ENCODE measurements at places on chromosomes 12 and 14. TPM values are rescaled to one million over a fixed set of nuclear protein-coding genes. Genes with fewer than 3 reads are reported as not detected.

DNA sequence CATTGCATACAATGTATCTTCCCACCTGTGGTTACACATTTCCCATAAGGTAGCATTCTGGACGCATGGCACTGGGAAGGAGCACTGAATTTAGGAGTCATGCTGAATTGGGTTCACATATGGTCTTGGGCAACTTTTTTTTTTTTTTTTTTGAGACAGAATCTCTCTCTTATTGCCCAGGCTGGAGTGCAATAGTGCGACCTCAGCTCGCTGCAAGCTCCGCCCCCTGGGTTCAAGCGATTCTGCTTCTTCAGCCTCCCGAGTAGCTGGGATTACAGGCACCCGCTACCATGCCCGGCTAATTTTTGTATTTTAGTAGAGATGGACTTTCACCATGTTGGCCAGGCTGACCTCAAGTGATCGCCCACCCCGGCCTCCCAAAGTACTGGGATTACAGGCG is 13.3 kb downstream of the DIP2B start:
- H3K4me1 ChIP-seq, result peaks cover 75% of the 10 kb centered on the region
- H3K4me3 ChIP-seq, result peak overlapping the region; percentile 69
- H3K27ac ChIP-seq, result peak overlapping the region; percentile 74
- DNase-seq, result no peak
- no peaks in the 10 kb centered on the region for H3K27me3 ChIP-seq

The GARIN6 gene
- not detected for total RNA-seq

- no peak overlapping the region for H3K27ac ChIP-seq
- no peaks in the 10 kb centered on the region for H3K36me3 ChIP-seq
- peaks cover 3% of the 10 kb centered on the region for H3K27me3 ChIP-seq
- H3K4me1 ChIP-seq, result no peaks in the 10 kb centered on the region
- DNase-seq, result no peak
- no peak overlapping the region for H3K4me3 ChIP-seq
These were observed 12.9 kb upstream of the KRAS start for GRCh38 chr12:25263594-25263993.

- DNase-seq, result no peak
- peak overlapping the region; percentile 47 for H3K4me3 ChIP-seq
These were observed 71.2 kb downstream of the IRF2BPL start for GRCh38 chr14:76957224-76957891.

DNA sequence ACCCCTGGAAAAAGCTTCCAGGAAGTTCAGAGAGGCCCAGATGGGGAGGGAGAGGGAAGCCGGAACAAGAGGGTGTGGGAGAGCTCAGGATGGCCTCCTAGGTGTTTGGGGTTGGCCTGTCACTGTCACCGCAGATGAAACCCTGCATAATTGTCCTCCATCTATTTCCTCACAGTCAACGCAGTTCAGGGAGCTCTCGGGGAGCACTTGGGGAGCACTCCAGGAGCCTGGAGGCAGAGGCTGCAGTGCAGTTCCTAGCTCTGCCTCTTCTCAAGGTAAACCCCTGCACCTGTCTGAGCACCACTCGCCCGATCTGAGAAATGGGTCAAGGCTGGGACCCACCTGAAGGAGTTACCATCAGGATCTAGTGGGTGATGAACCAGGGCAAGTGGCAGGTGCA is 194.6 kb upstream of the LHX5 start:
- no peak for DNase-seq
- no peak overlapping the region for H3K27ac ChIP-seq
- H3K27me3 ChIP-seq, result no peaks in the 10 kb centered on the region
- no peaks in the 10 kb centered on the region for H3K36me3 ChIP-seq

The TC2N gene
- total RNA-seq, result 138 TPM

GRCh38 chr14:24665440-24665991 is 31.5 kb upstream of the GZMB start:
- DNase-seq, result no peak
- H3K4me1 ChIP-seq, result peaks cover 13% of the 10 kb centered on the region
- H3K27ac ChIP-seq, result no peak overlapping the region
- peak overlapping the region; percentile 58 for H3K4me3 ChIP-seq

DNA sequence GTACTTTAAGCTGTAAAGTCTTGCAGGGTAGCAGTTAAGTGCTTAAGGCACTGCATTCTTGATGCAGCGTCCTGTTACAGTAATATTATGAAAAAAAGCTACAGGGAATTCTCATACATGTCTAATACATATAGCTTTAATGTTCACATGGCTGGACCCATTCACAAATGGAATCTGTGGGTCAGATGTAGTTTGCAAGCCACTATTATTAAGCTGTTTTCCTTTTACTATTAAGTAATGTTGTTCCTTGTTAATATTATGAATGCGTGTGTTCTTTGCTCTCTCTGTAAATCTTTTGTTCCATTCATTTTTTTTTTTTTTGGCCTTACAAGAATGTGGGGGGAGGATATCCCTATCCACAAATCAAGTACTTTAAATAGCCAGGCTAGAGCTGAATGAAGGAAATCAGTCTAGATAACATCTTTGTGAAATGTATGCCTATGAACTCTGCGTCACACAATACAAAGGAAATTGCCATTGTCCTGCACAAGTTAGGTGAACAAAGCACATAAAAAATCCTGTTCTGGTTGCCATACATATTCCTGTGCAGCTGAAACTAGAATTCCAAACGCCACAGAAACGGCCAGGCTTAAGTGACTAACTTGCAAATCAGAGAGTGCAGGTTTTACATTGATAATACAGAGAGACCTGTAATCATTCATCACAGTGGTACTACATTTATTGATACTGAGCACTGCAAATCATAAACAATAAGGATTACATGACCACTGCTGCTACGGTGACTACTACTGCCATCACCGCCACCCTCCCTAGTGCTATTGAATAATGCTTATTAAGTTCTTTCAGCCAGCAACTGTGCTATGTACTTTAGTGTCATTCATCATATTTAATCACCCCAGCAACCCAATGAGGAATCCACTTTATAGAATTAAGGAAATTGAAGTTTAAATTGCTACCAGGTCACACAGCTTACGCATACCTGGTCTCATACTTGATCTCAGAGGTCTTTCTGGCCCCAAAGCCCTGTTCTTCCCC is 111.9 kb downstream of the HMGA2 start:
- DNase-seq, result no peak
- no peaks in the 10 kb centered on the region for H3K36me3 ChIP-seq
- no peak overlapping the region for H3K27ac ChIP-seq
- no peak overlapping the region for H3K4me3 ChIP-seq
- H3K4me1 ChIP-seq, result no peaks in the 10 kb centered on the region

Data from CD4-positive, CD25-positive, alpha-beta regulatory T cell (primary cell).